Activated T-cell treated with anti-CD3 and anti-CD28 coated beads, Interleukin-2, amount 50 U/mL, for 72 hours (primary cell): ENCODE measurements at places on chromosomes 16 and 17.
A peak's percentile ranks its signal among the peaks of the same experiment; 100 is the strongest.

DNA sequence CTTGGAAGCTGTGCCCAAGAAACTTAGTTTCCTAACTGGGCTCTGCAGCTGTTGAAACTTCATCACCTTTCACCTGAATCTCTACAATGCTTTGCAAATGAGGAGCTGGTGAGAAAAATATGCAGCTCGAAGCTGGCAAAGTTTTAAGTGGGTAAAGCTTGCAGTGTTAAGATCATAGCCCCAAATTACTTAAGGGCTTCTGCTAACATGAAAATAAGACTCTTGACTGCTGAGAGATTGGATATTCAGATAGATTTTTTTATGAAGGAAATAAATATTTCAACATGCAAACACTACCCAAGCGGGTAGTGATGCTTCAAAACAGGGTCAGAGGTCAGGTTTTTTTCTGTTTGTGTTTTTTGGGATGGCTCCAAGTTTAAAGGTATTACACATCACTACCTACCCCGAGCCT, 278.7 kb downstream of the FTO start:
- DNase-seq = no peak

GRCh38 chr17:75109407-75110233, at the start of gene ARMC7:
TSS of gene ARMC7 (plus strand) at chr17:75109969. CDS start at chr17:75110289, 320 bp downstream.
- peak; percentile 97 for DNase-seq

DNA sequence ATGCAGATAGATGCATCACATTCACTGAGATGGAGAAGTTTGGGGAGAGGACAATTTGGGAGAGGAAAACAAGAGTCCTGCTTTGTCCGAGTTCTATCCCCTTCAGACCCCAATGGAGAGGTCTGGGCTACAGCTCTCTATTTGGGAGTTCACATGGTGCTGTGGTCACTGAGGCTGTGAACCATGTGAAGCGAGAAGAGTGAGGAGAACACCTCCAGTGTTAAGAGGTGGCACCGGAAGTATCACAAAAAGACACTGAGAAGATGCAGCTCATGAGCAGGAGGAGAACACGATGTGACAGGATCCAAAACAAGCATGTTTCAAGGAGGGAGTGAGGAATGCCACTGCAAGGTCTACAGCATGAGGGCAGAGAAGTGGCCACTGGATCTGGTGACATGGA, 39.7 kb downstream of the PIK3R5 start:
- DNase-seq = no peak

DNA sequence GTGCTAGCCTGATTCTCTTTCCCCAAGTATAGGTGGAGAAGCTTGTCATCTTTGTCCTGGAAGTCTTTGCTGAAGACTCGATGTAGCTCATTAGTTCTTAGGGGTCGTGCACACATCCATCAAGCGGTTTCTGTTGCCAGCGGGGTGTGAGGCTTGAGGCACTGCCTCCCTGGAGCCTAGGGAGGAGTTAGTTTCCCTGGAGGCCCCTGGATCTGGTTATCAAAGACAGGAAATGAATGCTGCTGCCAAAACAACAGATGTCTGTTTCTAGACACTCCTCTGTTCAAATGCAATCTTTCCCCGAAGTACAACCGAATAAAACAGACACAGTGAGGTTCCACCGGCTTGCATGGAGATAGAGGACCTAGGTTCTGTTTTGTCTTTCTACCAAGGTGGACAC, 17.5 kb downstream of the HS3ST4 start:
- no peak for DNase-seq

GRCh38 chr16:85252461-85252860, 140.2 kb upstream of the CIBAR2 start:
- DNase-seq = peak; percentile 11

DNA sequence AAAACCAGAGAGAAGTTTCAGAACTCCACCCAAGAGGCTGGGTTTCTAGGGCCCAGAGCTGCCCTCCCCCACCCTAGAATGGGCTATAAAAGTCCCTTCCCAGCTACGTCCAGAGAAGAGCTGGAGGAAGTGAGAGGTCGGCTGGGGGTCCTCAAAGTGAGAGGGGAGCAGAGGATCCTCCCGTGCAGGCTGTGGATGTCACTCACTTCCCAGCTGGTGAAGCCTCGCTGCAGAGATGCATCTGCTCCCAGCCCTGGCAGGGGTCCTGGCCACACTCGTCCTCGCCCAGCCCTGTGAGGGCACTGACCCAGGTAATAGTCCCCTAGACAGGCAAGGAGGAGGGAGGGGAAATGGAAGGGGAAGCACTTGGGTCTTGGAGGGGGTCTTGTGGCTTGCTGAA, at the start of gene EPX:
Gene EPX, plus strand, starts transcription at position 115 of the 400 bp plus-strand sequence. Its CDS starts 121 bp downstream, at position 236.
- no peak for DNase-seq

DNA sequence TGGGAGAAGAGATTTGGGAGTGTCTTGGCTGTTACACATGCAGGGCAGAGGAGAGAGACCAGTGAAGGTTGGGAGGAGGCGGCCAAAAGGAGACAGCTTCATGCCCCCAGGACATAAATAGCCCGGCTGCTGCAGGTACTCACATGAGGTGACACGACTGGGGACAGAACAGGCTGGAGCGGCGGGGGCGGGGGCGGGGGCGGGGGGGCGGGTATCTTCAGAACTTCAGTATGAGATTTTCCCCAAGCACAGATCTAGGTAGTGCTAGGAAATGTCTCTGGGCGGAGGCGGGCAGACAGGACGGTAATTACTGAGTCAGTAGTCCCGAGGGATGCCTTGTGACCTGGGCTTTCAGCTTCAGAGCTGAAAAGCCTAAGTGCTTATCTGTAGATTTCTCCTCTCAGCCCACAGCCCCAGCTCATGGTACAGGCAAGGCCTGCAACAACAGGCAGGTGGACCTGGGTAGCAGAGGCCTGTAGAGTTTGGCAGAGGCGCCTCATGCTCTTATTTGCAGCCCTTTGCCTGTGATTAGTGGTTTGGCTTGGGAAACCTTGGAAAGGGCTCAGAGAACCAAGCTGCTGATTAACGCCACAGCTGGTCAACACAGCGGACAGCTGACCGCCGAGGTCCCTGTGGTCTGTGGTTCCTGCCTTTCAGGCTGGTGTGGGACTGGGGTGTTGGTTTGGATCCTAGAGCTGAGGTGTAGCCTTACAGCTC, 24.5 kb downstream of the UNK start:
- DNase-seq = no peak

DNA sequence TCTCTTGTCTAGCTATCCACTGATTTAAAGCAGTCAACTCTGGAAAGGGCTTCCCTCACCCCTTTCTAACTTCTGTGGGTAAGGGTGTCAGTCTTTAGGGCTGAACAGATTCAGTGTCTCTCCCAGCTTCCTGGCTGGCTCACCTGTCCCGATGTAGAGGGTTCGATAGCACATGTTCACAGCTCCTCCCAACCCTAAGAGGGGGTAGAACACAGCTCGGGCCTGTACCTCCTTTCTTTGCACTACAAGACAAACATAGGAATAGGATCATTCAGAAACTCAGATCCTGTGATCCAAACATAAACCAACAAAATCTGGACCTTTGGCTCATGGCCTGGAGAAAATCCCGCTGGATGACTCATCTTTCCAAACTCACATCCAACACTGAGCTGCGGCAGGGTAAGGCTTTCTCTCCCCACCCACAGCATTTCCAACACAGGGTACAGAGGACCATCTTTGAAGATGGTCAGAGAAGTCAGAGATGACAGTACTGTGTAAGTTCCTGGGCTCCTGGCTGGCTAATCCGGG, 5.8 kb upstream of the DHRS13 start:
- DNase-seq = no peak

- DNase-seq = no peak
Measured at GRCh38 chr17:48259694-48260291, 152.2 kb downstream of the SNX11 start.

- peak; percentile 43 for DNase-seq
Measured at GRCh38 chr17:74569020-74570003, 2.0 kb upstream of the CD300H start.

DNA sequence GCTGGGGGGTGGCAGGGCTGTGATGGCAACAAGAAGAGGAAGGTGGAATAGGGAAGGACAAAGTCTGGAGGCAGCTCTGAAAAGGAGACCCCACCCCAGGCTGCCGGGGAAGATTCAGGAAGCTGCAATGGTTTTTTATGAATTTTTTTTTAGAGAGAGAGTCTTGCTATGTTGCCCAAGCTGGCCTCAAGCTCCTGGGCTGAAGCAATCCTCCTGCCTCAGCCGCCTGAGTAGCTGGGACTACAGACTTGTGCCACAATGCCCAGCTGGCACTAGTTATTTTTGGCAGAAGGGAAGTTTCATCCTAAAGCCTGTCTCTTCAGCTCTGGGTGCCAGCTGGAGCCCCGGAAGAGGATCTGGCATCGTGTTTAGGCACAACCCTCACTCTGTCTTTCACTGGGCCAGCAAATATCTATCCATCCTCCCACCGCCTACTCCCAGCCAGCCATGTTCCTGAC, 1.3 kb upstream of the CES3 start:
- DNase-seq = no peak

GRCh38 chr17:82458885-82459424, 414 bp downstream of the NARF start:
- peak; percentile 50 for DNase-seq

DNA sequence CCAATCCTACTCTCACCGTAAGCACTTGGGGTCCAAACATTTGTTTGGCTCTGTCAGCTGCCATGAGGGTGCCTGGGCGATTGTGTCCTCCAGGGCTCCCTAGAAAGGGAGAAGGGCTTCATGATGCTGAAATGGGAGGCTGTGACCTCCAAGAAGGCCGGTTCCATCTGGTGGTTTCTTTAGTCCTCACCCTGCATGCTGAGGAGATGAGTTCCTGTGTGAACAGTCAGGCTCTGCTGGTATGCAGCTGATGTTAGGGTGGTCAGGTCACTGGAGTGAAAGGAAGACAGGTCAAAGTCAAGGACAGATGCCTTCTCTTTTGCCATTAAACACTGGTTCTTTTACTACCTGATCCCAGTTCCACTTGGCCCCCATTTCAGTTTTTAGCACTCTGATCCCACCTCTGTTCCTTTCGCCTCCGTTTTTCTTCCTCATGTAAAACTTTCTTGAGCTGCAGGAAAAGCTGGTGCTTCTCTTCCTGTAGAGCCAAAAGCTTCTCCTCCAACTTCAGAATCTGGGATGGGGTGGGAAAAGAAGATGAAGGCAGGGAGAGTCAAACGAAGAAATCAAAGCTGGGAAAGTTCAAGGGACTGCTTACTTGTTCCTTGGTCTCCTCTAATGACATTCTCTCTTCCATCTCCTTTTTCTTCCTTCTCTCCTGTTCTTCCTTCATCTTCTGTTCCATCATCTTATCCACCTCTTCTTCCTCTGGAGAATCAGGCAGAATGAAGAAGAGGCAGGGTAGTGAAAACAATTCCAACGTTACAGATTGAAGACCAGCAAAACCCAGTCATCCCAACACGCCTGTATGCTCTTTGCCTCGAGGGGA, 1.1 kb downstream of the GPS2 start:
- no peak for DNase-seq

DNA sequence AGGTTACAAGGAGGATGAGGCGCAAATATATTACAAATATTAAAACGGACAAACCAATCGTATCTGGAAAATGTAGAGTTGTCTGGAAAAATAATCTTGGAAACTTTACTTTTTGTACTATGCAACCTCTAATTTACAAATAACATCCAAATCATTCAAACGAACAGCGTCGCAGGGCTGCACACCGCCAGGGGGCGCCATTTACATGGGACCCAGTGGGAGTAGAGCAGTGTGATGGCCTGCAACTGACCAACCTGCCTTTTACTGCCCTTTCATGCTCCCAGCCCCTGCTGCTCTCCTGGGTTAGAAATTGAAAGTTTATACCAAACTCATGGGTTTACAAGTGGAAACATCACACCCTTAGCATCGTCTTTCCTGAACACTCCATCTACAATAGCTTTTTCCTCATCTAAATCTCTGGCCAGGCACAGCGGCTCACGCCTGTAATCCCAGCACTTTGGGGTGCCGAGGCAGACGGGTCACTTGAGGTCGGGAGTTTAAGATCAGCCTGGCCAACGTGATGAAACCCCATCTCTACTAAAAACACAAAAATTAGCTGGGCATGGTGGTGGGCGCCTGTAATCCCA, 10.0 kb downstream of the PITPNC1 start:
- DNase-seq = peak; percentile 74

GRCh38 chr16:55209626-55210025, 114.4 kb upstream of the IRX6 start:
- DNase-seq = no peak

- peak; percentile 81 for DNase-seq
Measured at GRCh38 chr17:2400474-2400866, 390 bp downstream of the MNT start.

DNA sequence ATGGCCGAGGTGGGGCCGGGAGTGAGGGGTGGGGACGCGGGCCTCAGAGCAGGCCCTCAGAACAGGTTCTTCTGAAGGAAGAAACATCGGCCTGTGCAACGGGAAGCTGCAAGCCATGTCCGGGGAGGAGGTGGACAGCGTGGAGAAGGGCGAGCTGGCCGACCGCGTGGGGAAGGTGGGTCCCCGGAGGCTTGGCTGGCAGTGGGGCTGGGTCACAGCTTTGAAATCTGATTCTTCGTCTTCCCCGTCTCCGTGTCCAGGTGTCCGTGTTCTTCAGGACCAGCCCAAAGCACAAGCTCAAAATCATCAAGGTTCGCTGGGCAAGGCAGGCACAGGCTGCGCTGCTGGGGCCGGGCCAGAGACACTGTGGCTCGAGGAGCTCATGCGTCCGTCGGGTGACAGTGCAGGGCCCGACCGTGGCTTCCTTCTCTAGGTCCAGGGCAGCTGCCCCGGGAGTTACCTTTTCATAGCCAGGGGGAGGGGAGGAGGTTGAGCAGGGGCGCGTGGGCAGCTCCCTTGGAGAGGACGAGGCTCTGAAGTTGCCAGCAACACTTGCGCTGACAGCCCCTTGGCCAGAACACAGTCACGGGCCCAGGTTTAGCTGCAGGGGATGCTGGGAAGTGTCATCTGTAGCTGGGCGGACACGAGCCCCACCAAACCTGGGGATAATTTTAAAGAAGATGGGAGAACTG, 51.3 kb downstream of the MEAK7 start:
- no peak for DNase-seq

- no peak for DNase-seq
Measured at GRCh38 chr17:64323774-64324173, 60.7 kb upstream of the TEX2 start.

GRCh38 chr16:85635545-85636140, 22.5 kb downstream of the GSE1 start:
- DNase-seq = no peak

DNA sequence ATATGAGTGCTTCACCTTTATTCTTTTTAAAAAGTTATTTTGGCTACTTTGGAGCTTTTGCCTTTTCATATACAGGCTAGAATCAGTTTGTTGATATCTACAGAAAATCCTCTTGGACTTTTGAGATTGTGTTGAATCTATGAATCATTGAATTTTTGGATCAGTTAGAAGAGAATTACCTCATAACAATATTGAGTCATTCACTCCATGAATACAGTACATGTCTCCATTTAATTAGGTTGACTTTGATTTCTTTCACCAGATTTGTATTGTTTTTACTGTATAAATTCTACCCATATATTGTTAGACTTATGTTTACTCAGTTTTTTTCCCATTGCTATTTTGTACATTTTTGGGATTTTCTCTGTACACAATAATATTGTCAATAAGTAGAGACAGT, 54.4 kb downstream of the TAOK1 start:
- no peak for DNase-seq

- peak; percentile 53 for DNase-seq
Measured at GRCh38 chr16:50273888-50274325, 7.6 kb downstream of the ADCY7 start.
